ENCODE measurements at places on chromosomes 5 and 9. TPM values are rescaled to one million over a fixed set of nuclear protein-coding genes. Genes with fewer than 3 reads are reported as not detected.

SLC46A2 gene
- total RNA-seq = not detected

MARCOL gene
- total RNA-seq = not detected

DMGDH gene
- 1.8 TPM for total RNA-seq

PCDHGA9 gene
- total RNA-seq = 12.2 TPM

PITX1 gene
- total RNA-seq = 93.7 TPM

PRDM9 gene
- total RNA-seq = not detected

PCDHGC5 gene
- 3.1 TPM for total RNA-seq

MED7 gene
- 17.2 TPM for total RNA-seq

RNF208 gene
- total RNA-seq = not detected

UBAP2 gene
- 60.4 TPM for total RNA-seq

IL11RA gene
- 72.4 TPM for total RNA-seq

CA9 gene
- total RNA-seq = 0.82 TPM

TAF11L14 gene
- total RNA-seq = not detected

FOXI1 gene
- not detected for total RNA-seq

RANBP6 gene
- 46.9 TPM for total RNA-seq

ADAMTS13 gene
- total RNA-seq = 4.2 TPM

DCP2 gene
- total RNA-seq = 69.3 TPM

ASPN gene
- total RNA-seq = 419 TPM

SPATA31A3 gene
- total RNA-seq = not detected

SLCO6A1 gene
- not detected for total RNA-seq

TOR4A gene
- total RNA-seq = 5.4 TPM

TPPP gene
- 10.5 TPM for total RNA-seq

ADGRD2 gene
- not detected for total RNA-seq
